AML-193 (cell line): ENCODE measurements at places on chromosomes 3 and 15.
A peak's percentile ranks its signal among the peaks of the same experiment; 100 is the strongest.

- no peak for DNase-seq
Measured at GRCh38 chr3:60742606-60743145, 508.6 kb downstream of the FHIT start.

GRCh38 chr3:102142379-102143060 lies 292.3 kb upstream of the ZPLD1 start:
- DNase-seq = no peak

- DNase-seq = peak; percentile 15
Measured at GRCh38 chr3:118932822-118933558, 101.7 kb downstream of the IGSF11 start.

DNA sequence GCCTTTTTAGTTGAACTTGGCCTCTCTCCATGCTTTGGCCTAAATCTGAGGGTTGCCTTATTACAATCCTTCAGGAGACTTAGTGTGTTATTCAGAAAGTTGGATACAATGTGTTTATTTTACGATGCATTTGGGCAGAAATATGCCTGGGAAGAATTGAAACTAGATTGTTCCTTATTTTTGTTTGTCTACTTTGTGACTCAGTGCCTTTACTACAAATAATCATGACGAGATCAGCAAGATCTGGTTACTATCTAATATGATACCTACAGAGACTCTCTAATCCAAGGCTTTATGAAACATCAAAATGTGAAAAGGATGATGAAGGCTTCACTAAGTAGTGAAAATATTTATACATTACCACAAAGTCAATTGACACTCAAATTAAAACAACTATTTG lies 82.2 kb downstream of the RBMS3 start:
- no peak for DNase-seq

- no peak for DNase-seq
Measured at GRCh38 chr3:30667280-30667651, 60.9 kb downstream of the TGFBR2 start.

DNA sequence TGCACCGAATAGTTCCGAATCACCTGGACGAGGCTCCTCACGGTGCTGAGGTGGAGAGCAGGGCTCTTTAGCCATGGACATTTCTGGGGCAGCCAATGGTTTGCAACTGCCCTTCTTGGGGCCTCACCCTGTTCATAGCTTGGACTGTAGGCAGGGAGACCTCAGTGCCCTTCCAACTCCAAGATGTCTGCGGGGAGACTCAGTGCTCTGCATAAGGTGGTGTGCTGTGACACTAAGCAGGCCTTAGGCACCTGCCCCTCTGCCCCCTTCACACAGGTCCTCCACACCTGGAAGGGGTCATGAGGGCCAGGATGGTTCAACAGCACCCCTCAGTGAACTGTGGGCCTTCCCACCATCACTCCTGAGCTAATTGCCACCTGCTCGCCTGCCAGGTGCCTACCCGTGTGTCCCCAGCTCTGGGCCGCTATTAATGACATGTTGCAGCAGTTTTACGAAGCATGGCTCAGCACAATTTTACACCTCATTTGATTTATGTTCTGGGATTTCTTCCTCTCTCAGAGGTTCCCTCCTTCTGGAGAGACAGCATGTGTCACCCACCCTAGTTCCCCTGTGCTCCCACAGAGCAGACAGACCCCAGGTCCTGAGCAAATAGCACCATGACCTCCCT lies 101.2 kb upstream of the SMAD3 start:
- DNase-seq = no peak

DNA sequence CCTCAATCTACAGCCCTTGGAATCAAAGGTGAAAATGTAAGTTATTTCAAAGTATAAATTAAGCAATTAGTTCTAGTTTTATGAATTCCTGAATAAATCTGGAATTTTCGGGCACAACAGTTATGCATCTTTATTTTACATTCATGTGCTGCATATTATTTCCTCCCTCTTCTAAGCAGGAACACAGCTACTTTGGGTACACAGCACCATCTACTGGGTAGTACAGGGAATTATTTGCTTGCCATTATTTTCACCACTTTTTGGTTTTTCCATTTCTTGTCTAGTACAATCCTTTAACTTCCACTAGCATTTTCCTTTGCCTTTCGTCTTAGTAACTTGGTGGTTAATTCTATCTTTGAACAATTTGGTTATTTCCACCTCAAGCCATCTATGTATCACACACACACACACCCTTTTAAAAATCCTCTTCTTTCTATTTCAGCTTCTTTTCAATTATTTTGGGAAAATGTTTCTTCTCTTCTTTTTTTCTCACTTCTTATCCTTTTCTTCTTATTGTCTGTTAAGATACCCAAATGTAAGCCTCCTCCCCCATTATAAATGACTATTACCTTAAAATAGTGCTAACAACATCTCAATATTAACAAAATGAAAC lies 451.0 kb downstream of the MFSD1 start:
- DNase-seq = peak; percentile 72

DNA sequence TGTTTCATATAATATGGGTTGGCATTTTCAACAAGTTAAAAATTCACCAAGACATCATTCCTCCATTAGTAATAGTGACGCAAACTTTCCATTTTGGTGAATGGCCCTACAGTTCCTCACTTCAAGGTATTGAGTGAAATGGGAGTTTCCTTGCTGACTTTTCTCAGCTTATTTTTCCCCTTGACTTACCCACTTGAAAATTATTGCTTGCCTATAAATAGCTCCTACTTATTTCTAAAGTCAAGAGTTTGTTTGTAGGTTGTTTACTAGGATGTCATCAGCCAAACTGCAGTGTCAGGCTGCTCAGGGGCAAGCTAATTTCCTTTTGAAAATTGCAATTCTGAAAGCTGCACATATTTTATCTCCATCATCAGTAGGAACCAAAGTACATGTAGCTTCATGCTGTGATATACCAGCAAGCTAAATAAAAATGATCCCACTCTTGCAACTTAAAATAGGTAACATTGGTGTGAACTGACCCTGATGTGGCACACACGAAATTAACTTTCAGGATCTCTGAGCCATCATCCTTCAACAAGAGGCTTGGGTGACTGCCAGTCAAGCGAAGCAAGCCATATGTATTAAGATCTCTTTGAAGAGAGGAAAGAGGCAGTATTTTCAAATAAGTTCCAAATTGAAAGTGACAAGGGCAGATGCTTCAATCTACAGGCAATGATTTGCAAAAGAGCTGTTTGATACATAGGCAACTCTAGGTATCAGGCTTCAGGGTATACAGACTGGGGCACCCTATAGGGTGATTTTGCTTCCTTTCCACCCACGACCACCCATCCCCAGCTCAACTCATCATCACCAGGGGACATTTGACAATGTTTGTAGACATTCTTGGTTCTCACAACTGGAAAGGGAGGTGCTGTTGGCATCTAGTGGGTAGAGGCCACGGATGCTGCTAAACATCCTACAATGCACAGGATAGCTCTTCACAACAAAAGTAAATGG lies 66.8 kb upstream of the RASGRP1 start:
- no peak for DNase-seq

GRCh38 chr3:177776661-177777101 lies 579.4 kb upstream of the TBL1XR1 start:
- no peak for DNase-seq

DNA sequence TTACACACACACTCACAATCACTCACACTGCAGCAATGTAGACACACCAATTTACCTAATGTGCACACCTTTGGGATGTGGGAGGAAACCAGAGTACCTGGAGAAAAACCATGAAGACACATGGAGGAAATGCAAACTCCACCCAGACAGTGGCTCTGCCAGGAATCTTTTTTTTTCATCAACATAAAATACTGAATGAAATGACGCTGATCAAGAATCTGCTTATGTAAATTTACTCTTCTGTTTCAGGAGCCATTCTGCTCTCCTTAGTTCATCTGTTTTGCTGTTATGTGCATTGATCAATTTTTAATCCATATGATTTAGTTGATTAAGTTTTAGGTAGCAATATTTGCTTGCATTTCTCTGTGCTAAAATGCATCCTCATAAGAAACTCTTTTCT lies 414.2 kb upstream of the CCDC54 start:
- no peak for DNase-seq

DNA sequence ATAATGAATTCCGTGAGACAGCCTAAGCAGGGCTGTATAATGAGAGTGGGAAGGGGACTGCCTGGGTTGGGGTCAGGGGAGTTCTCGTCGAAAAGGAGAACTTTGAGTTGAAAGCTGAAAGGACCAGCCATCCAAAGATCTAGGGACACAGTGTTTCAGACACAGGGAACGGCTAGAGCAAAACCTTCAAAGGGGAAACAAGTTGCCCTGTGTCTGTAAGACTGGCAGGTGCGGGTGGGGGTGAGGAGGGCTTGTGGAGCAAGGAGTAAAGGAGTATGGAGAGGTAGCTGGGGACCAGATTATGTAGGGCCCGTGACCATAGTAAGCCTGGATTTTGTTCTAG lies 1.3 kb upstream of the SRP14 start:
- DNase-seq = no peak

GRCh38 chr3:136189859-136190617 lies 6.1 kb downstream of the MSL2 start:
- DNase-seq = no peak

GRCh38 chr3:169120928-169121327 lies 542.6 kb downstream of the MECOM start:
- DNase-seq = no peak

DNA sequence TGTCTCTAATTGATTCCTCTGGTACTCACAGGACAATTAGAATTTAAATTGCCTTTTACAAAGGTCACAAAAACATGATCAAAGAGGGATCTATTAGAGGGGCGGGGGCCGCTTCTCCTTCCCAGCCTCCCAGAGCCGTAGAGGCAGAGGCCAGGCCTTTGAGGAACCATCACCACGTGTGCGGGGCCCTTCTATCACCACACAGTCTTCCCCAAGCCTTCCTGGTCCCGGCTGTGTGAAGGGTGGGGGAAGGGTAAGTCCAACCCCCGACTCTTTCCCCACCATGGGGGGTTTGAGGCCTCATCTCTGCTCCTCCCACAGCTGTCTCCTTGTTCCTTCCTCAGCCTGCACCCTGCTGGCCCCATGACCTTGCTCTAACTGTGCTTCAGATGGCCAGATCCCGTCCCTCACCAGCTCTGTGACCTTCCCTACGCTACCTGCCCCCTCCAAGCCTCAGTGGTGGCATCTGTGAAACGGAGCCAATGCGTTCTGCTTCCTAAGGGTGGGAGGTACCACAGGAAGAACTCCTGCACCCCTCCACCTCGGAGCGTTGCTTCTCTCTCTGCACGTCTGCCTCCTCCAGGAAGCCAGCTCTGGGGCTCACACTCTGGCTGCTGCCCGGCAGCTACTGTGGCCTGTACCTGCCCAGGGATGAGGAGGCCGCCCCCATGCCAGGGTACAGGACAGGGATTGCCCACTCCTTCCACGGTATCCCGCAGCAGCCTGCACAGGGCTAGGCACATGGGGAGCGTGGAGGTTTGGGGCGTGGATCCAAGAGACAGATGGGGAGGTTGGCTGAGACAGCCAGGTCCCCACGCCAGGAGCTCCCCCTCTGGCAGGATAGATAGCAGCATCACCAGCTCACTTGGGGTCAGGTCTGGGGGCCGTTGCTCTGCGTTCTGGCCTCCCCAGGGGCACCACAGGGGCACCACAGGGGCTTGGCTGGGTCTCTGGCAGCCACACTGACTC lies 83.8 kb downstream of the LINGO1 start:
- no peak for DNase-seq

DNA sequence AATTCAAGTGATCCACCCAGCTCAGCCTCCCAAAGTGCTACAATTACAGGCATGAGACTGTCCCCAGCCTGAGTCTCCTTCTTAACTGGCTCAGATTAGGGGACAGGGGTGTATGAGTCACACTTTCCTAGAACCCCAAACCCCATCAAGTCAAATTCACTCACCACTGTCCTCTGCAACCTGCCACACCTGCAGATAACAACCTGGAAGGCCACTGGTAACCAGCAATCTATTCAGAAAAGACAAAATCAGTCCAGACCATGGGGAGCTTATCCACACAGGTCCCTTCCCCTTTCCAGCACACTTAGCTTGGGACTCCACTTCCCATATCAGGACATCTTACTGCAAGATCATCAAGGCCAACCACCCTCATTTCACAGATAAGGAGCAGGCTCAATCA lies 6.4 kb downstream of the WDR73 start:
- no peak for DNase-seq

DNA sequence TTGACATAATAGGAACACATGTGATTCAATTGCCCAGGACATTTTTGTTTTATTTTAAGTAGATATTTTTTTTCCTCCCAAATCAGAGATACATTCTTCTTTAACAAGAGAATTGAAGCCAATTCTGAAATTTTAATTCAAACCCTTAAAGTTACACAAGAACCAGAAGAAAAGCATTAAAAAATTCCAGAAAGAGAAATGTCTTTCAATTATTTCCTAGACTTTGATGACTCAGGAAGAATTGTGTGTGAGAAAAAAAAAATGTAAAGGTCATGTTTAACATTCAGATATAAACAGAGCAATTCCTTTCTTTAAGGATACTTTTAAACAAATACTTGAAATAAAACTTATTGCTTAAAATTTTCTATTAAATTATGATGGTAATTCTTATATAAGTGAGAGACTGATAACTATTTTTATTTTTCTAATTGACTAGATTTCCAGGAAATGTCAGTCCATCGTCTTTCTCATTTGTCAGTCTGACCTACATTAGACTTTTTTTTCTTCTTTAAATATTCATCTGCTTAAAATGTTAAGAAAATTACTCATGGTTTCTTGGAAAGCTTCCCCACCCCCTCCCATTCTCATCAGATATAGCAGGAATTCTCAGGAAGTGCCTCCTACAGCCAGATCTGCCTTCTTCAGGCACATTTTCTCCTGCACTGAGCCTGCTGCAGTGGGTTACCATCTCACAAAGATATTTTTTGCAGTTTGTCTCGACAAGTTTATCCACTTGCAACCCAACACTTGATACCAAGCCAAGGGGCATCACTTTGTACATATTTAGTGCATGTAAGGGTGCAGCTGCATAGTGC lies 261.8 kb upstream of the CBLB start:
- DNase-seq = no peak

- no peak for DNase-seq
Measured at GRCh38 chr15:93321881-93322282, 232.9 kb upstream of the RGMA start.

GRCh38 chr3:61032991-61033390 lies 218.3 kb downstream of the FHIT start:
- DNase-seq = no peak

DNA sequence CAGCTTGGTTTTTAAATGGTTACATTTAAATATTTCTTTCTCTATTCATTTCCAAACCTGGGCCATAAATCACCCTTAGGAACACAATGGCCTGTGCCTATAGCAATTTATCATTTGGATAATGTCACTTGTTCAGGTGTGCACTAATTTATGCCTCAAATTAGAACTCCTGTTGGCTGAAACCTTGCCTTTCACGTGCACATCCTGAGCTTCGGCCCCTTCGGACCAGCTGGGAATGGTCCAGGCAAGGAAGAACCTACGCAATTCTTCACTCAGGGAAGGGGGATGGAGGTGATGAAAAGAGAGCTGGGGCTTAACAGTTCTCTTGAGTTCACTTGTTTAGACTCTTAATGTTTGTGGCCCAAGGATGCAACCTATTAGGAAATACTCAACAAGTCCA lies 324.1 kb upstream of the ICE2 start:
- DNase-seq = no peak
